Activated naive CD4-positive, alpha-beta T cell treated with anti-CD3 and anti-CD28 coated beads, Interleukin-2, amount 10 ng/mL, durations not matched to agents 5 hours and 36 hours (primary cell): ENCODE measurements at places on chromosomes 16 and 17. TPM values are rescaled to one million over a fixed set of nuclear protein-coding genes. Genes with fewer than 3 reads are reported as not detected.

C16orf86 gene
- total RNA-seq = 6.1 TPM

DHODH gene
- 9.6 TPM for total RNA-seq

NEUROD2 gene
- not detected for total RNA-seq

TMC8 gene
- 447 TPM for total RNA-seq

SLC16A6 gene
- total RNA-seq = 4.3 TPM

FBXL16 gene
- total RNA-seq = 21.5 TPM

RCVRN gene
- total RNA-seq = not detected

SERPINF2 gene
- 0.28 TPM for total RNA-seq

KCNH6 gene
- total RNA-seq = not detected

DPEP2 gene
- 12.0 TPM for total RNA-seq

TLCD2 gene
- 0.10 TPM for total RNA-seq

SMIM22 gene
- not detected for total RNA-seq

PRSS22 gene
- not detected for total RNA-seq

RPRML gene
- total RNA-seq = not detected

KCTD13 gene
- total RNA-seq = 32.9 TPM

NPIPA5 gene
- total RNA-seq = 22.3 TPM

ITGAD gene
- not detected for total RNA-seq

HEATR3 gene
- 23.4 TPM for total RNA-seq

NAGLU gene
- total RNA-seq = 20.3 TPM

CACNG1 gene
- total RNA-seq = not detected

DHRS7C gene
- not detected for total RNA-seq
